Activated naive CD8-positive, alpha-beta T cell treated with anti-CD3 and anti-CD28 coated beads for 36 hours (primary cell): ENCODE measurements at places on chromosomes 1 and 21. TPM values are rescaled to one million over a fixed set of nuclear protein-coding genes. Genes with fewer than 3 reads are reported as not detected.

DNA sequence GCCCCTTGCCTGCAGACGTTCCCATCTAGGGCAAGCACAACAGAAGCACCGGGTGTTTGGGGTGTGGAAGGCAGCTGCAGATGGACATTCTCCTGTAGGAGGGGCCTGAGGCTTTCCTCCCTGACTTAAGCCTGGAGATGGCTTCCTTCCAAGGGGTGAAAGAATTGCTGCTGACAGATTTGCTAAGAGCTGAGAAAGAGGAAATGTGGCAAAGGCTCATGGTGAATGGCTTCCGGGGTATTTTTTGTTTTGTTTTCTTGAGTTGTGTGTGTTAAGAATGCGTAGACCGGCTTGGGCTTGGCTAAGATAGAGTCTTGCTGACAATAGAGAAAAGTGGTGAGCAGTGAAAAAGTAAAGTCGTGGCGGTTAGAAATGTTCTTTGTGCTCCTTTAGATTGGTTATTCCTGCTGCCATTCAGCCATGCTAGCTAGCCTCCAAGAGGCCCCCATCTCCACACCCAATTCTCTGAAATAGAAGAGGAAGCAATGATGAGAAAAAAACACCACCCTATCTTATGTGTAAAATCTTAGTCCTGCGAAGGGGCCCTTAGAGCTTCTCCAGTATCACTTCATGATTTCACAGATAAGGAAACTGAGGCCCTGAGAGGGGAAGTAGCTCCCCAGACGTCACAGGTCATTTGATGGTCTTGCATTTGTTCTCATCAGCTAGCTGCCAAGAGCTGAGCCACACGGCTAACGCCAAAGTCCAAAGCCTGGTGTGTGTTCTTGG is 36.9 kb downstream of the EIF2D start:
- no peak for DNase-seq

Gene TRABD2B
- not detected for total RNA-seq

- peak; percentile 4 for DNase-seq
These were observed 10.4 kb downstream of the C1orf226 start for GRCh38 chr1:162391790-162392563.

- no peak for DNase-seq
These were observed 66.0 kb upstream of the CLDN14 start for GRCh38 chr21:36545776-36546511.

GRCh38 chr1:226821719-226822085 is 48.7 kb upstream of the PSEN2 start:
- no peak for DNase-seq

Gene AGTRAP
- total RNA-seq = 10.2 TPM
